ENCODE measurements at places on chromosomes 11 and 22.

DNA sequence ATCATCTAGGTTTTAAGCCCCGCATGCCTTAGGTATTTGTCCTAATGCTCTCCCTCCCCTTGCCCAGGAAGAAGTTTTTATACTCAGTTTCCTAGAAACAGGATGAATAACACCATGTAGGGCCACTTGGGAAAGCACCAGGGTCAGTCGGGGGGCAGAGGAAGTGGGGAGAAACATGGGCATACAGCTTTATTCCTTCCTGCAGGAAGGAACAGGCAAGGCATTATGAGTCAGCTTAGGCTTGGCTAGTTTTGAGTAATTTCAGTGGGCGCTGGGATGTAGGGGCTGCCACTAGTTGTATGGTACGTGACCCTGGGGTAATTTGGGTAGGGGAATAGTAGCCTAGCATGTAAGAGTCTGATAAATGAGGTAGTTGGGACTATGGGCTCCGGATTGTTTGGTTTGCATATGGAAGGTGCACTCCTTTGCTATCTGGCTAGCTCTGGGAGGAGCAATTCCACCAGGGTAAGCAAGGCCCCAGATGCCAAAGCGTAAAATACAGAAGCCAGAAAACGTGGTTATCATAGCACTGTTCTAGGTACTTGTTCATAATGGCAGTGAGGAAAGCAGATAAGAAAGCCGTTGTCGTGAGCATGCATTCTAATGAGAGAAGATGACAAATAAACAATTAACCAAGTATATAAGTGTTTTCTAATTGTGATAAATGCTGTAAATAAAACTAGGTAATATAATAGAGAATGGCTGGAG lies 24.8 kb downstream of the ACER3 start:
- DNase-seq = no peak

GRCh38 chr11:74709175-74709574 lies 22.1 kb downstream of the CHRDL2 start:
- DNase-seq = no peak

DNA sequence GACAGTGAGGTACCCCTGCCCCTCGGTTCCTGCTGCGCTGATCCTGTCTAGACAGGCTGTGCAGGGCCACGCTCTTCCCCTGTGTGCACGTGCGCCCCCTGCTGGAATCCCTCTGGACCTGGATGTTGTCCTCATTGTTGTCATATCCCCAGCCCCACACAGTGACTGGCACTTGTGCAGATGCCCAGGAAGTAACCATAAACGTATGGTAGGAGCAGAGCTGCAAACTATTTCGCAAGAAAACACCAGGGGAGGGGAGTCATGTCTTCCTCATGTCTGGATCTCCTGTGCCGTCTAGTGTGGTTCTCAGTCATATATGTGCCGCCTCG lies 114.7 kb downstream of the CRYBB2 start:
- DNase-seq = no peak

GRCh38 chr11:117808784-117809183 lies 11.8 kb upstream of the DSCAML1 start:
- DNase-seq = no peak

DNA sequence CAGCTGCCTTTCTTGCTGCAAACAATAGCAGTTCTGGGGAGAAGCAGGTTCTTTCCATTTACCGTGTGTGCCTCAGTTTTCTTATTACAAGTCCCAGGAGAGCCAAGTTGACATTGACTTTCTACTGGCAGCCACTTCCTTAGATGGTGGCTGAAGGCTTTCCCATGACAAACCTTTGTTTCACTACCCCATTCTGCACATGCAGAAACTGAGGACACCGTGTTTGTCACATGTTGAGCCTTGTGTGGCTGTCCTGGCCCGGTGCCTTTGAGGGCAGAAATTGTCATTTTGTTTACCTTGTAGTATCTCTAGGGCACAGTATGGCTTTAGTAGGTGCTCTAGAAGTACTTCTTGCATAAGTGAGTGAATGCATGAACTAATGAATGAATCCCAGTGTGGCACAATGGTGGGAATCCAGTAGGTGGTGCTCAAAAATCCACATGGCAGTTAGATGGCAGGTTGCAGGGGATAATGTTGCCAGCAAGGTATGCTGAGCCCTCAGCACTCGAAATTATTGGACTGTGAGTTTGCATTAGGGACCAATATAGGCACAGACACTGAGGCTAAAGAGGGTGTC lies 101.6 kb downstream of the CSNK2A3 start:
- no peak for DNase-seq

DNA sequence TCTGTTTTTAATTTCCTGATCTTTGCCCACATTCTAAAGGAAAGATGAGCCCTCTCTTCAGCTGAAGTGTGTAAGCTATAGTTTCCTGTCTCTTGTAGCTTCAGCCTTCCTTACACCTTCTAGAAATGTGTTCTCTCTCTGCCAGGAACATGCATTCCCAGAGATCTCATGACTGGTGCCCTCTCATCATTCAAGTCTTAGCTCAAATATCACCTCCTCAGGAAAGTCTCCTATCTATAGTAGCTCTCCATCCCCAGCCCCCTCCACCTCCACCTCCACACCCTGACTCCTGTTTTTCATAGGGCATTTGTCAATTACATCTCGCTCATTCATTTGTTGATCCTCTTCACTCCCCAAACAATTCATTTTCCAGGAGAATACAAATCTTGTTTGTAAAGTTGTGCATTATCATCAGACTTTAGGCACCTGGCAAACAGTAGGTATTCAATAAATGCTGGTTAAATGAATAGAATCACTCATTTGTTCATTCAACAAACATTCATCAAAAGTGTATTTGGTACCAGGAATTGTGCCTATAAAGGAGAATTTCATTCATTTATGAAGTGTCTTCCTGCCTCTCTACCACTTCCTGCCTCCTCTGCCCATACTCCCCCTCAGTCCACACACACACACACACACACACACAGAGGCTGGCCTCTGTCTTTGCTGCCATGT lies 160.3 kb downstream of the BBOX1 start:
- no peak for DNase-seq

- no peak for DNase-seq
Measured at GRCh38 chr11:2252018-2252417, 18.4 kb downstream of the ASCL2 start.

GRCh38 chr11:120188811-120189455 lies 21.9 kb upstream of the OAF start:
- DNase-seq = no peak

GRCh38 chr22:17358415-17358814 lies 10.8 kb upstream of the CECR2 start:
- no peak for DNase-seq

DNA sequence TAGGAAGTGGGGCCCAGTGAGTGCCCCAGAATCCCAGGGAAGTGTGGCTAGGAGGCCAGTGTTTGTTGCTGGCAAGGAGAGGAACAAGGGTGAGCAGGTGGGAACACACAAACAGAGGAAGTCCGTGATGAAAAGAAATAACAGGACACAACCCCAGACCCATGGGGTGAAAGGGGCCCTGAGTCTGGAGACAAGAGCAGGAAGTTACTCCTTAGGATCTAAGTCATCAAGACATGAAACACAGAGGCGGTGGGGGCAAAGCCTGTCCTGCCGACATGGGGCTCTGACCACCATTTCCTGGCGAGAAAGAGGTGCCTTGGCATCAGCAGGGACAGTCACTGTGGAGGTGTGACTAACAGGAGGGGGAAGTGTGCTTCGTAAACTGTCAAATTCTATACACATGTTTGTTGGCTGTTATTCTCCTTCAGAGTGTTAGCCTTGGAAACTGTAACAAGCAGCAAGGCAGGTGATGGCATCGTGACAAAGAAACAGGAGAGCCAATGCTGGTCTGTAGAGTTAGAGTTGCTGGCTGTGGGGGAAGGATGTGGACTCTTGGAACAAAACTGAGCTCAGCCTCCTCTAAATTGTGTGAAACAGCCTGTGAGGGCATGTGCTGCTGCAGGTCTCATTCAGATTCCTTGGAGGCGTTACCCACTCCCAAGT lies 21.7 kb downstream of the CHST1 start:
- no peak for DNase-seq
